ENCODE measurements at places on chromosomes 1 and 21.

DNA sequence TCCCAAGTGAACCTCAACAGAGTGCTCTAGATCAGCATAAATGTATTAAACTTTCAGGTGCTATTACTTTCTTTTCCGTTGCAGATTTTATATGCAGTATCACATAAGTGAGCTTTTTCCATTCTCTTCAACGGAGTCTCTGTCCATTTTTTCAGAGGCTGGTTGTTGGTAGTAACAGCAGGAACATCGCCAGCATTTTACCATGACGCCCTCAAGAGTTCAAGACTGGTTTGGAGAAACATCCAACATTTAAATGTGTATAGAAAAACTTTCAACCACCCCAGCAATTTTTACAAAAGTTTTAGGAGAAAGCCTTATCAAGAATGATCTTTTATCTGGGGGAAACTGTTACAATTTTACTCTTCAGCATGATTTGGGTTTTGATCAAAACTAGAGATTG is 117.0 kb downstream of the TGFB2 start:
- no peak for DNase-seq

DNA sequence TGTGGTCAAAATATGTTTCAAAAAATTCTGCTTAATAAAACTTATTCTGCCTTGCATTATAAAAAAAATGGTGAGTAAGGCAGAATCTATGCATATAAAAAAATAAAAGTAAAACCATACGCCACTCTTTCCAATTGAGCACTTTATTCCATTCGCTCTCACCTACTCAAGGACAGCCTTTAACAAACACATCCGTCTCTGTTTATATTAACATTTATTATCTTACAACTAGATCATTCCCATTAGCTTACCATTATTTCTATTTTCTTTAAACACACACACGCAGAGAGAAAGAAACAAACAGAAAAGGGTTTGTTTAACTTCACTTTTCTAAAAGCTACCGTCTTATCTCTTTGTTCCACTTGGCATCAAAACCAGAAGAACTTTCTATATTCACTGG is 598.9 kb upstream of the CHRM3 start:
- no peak for DNase-seq

DNA sequence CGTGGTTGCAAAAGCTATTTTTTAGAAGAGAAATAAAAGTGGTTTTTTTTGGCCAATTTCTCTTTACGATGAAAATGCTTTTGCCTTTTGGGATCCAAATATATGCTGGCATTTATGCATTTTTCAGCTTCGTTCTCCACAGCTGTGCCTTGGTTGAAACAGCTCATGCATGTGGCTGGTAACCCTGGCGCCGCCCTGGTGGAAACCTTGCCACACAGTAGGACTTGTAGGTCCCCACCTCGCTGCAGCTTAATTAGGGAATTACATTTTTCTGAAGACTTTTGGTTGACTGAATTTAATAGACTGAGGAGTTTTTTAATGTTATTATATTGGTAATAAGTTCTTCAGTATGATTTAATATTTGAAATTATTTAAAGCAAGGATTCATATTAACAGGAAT is 12.7 kb upstream of the PCP4 start:
- DNase-seq: peak; percentile 4

DNA sequence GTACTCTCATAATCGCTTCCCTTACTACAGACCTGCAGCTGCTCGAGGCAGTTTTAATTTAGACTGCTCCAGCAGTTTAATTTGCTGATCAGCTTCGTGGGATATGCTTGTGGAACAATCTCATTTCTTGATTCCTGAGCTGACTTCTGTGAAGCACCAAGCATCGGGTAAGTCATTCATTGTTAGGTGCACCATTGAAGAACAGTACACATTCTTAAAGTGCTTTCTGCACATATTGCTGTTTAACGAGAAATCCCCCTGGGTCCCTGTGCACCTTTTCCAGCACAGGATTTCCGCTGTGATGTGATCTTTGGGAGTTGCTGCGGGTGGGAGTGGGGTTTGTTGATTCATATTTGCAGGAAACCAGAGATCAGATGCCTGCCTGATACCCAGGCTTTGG is 9.1 kb downstream of the GALNT2 start:
- DNase-seq: no peak

- peak; percentile 12 for DNase-seq
Observed at GRCh38 chr1:207463021-207463420, 8.9 kb downstream of the CR2 start.

- DNase-seq: no peak
Observed at GRCh38 chr1:44828003-44828651, 14.9 kb downstream of the PTCH2 start.

GRCh38 chr1:81834921-81835698 is 34.4 kb downstream of the ADGRL2 start:
- DNase-seq: no peak

Measured in DMS53 (cell line).